ENCODE measurements at places on chromosomes 11 and 22.

- no peak for DNase-seq
These were observed 40.9 kb downstream of the EXT2 start for GRCh38 chr11:44136176-44136945.

DNA sequence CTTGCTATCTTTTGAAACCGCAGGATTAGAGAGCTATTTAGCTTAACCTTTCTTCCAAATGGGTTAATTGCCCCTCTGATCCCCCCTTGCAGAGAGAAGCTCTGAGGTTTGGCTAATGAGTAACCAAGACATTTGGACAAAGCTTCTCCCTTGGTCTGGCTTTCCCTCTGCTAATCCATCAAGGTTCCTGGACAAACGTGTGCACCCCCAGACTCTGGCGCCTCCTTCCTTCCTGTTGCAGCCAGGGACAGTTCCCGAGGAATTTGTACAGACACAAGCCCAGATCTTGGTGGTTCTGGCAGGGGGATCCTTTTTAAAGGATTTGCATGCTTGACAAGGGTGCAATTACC, 1.6 kb downstream of the KIAA1671 start:
- DNase-seq = no peak

GRCh38 chr11:64764040-64764611, 4.4 kb upstream of the PYGM start:
- no peak for DNase-seq

DNA sequence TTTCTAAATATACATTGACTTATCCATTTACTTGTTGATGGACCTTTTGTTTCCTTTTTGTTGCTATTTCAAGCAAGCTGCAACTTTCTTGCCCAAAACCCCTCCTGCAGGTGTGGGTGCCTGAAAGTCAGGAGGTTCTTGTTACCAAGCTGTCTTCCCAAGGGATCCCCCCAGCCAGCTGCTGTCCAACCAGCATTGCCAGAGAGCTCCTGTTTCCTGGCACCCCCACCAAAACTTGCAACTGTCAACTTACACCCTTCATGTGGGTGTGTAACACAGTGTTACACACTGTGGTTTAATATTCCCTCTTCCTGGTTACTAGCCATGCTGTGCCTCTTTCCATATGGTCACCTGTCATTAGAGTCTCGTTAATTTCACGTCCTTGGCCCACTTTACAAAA, 1.6 kb upstream of the KRTAP5-1 start:
- DNase-seq = no peak

DNA sequence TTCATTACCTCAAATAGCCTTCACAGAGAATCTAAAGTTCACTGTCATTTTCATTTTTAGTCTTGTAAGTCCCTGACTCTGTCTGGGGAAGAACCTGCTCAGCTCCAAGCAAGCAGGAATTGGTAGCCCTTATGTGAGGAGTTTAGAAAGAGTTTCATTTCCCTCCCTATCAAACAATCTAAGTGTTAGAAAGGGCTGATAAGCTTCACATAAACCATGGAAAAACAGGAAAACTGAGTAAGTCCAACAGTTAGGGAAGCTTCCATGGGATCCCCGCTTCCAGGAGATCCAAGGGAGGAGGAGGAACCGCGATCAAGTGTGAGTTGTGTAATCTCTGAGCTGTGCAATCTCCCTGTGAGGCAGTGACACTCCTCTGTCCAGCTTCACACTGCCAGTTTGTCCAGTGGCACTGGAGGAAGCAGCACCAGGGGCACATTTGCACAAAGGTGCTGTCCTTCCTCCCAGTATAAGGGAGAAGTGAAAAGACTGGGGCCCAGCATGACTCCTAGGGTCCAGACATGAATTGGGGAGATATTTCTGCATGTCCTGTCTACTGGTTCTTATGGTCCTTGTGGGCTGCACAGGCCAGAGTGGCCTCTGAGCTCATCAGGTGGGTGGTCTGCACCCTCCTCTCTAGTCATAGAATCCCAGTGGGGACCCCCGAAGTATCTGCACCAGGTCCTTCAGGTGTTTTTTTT, 4.3 kb downstream of the PRAME start:
- DNase-seq = no peak

- no peak for DNase-seq
These were observed 8.1 kb downstream of the GRAMD1B start for GRCh38 chr11:123438131-123438627.

DNA sequence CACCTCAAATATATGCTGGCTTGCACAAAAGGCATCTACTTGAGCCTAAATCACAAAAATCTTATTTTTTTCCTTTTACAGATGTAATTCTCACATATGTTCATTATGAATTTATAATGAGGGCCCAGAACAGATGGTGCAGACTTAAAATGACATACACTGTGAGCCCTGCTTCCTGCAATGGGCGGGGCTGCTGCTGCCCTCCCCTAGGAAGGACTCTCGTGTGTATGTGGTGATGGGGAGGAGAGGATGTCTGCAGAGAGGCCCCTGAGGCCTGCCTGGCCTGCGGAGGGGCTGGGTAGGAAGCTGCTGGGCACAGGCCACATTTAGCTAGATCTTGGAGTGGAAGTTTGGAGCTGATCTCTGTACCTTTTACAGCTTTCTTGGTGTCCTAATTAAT, 233.4 kb upstream of the KIRREL3 start:
- DNase-seq = no peak

- DNase-seq = no peak
These were observed 455.0 kb downstream of the BRD1 start for GRCh38 chr22:49372530-49373288.

DNA sequence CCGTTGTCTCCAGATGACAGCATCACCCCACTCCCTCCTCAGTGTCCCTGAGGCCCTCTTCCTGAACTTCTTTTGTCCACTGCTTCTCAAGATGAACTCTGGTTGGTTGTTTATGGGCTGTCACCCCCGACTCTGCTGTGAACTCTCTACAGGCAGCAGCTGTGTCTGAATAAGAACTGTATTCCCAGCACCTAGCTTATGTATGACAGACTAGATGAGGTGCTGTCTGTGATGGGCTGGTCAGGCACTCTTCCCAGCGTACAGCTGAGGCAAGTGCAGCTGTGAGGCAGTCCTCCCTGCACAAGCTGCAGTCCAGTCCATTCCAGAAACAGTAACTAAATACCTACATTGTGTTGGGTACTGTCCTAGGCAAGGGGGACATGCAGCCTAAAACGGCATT, 111.4 kb upstream of the PITPNB start:
- no peak for DNase-seq

DNA sequence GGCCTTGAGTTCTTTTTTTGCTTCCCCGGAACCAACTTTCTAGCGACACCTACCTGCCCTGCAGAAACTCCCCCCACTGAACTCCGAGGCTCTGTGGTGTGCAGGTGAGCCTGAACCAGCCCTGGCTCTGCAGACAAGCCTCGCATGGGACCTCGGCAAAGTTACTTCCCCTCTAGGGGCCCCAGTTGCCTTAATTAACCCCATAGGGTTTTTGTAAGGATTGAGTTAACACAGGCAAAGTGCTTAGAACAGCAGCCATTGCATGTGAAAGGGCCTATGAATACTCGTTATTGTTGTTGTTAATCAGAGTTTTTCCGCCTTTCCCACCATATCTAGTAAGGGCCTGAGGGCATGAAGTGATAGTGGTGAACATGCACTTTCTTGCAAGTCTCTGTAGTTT, 12.6 kb upstream of the SYT13 start:
- no peak for DNase-seq

DNA sequence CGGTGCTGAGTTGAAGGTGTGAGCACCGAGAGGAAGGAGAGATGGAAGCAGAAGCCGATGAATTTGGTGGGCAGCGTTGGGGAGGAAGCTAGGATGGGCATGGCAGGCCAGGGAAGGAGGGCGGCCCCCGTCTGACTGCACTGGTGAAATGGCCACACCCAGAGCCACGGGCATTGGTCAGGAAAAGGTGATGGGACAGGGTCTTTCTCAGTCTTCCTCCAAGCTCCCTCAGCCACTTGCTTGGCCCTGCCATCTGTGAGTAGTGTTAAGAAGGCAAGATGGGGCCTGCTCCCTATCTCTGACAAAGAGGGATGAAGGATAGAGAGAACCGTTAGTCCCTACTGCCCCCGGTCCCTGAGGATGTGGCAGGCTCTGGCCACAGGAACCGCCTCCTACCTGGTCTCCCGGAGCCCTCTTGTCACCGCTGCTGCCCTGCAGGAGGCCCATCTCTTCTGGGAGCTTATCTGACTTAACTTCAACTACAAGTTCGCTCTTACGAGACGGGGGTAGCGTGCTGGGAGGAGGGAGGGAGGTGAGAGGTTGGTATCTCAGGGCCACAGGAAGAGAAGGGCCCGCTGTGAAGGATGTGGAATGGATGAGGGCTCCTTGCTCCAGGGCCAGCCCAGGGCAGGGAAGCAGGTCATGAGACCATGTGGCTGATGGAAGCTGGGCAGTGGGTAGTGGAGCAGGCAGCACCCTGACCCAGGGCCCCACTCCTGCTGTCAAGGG, 6.8 kb downstream of the MCAM start:
- DNase-seq = no peak

DNA sequence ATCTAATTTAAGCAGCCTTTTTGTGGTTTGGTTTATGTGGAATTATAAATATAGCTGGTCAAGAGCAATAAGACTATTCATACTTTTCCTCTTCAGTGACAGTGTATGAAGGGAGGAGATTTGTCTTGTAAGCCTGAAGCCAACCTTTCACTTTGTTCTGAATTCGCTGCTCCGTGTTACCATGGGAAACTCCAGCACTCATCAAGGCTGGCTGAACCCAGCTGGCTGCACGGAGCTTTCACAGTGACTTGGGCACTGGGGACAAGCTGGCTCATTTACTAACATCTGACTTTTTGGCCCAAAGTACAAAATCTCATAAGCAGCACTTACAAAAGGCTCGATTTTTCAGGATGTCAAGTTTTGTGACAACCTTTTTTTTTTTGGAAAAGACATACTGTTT, 120.4 kb upstream of the GRIA4 start:
- peak; percentile 20 for DNase-seq

DNA sequence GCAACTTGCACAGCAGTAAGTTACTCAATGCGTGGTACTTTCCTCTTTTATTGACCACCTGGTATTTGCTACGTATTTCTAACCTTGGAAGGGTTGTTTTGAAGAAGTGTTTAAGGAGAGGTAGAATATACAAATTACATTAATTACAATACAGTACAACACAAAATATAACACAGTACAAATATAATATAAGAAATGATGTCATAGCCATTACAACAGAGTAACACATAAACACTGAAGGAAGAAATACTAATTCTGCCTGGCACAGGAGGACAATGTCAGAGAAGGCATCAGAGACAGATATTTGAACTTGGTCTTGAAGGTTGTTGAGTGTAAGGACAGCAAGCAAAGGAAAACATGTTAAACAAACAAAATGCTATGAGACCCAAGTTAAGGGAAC, 25.6 kb downstream of the PAK1 start:
- DNase-seq = no peak

GRCh38 chr22:25754527-25755202, 12.7 kb downstream of the MYO18B start:
- peak; percentile 72 for DNase-seq

DNA sequence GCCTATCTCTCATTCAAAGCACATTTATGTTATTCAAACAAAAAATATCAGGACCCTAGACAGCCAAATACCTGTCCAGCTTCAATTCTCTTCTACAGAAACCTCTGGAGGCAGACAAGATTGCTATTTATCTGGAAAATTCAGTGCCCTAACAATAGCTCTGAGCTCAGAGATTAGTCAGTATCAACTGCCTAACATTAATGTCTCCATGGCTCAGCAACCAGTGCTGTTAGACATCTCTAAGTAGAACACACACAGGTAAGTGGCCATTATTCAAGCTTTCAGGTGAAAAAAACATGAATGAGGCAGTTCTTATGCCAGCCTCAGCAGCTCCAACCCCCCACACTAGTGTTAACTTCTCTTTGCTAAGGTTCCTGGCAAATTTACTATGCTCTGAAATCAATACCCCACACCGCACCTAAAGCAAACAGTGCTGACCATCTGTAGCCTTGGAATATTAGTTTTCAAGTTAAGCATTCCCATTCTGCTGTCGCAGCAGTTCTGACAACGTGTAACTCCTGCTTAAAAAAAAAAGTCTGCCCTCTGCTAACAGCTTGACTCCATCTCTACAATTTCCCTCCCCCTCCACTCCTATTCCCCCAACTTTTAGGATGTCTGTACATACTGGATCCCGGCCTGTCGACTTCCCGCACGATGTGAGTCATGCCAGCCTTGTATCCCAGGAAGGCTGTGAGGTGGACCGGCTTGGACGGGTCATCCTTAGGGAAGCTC, 1.5 kb downstream of the RPL3 start:
- DNase-seq = peak; percentile 53

GRCh38 chr11:25583596-25583995, 748.3 kb upstream of the ANO3 start:
- no peak for DNase-seq

All from HCEC 1CT (cell line).